ENCODE measurements at places on chromosomes 11 and 22.
A peak's percentile ranks its signal among the peaks of the same experiment; 100 is the strongest.

DNA sequence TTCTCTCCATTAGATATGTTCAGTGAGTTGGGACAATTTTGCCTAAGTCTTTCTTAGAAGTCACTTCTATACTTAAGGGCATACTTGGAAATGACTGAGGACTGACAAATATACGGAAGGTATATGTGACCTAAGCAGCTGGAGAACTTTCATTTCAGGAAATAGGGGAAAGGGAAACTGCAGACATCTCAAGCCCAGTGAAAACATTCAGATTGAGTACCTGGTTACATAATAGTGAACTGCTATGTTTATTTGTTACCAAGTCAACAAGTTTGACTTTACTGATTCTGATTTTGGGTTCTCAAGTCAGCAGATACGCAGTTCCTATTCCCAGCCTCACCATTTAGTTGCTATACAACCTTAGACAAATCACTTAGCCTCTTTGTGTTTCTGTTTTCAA lies 1173.9 kb downstream of the LRRC4C start:
- no peak for DNase-seq

DNA sequence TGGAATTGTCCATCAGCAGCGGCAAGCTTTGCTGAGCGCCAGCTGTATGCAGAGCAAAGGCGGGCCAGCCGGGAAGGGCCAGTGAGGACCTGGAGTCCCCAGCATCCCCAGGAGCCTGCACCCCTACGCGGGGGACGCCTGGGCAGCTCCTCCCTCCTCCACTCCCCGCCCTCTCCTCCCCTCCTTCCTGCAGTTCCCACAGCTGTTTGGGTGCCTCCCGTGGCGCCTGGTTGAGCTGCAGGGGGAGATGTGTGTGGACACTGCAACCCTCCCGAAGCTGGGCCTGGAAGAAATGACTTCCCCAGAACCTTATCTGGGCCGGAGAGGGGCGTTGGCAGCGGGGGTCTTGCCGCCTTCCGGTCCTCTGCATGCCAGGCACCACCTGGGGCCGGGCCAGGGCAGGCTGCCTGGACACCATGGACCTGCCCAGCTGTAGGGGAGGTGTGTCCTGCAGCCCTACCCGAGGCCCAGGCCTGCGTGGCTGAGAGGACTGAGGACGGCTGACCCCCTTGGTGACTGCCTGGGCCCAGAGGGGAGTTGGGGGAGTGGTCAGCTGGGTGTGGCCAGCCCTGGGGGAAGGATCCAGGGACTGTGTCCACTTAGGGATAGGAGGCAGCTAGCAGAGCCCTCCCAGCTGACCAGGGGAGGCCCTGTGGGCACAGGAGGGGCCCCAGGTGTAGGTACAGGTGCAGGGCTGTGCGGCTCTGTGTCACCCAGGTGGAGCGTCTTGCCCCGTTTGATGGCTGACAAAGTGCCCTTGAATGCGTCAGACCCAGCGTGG lies 16.8 kb upstream of the MUC6 start:
- DNase-seq, result no peak

GRCh38 chr22:42932197-42932519 lies 75.1 kb upstream of the ARFGAP3 start:
- no peak for DNase-seq

DNA sequence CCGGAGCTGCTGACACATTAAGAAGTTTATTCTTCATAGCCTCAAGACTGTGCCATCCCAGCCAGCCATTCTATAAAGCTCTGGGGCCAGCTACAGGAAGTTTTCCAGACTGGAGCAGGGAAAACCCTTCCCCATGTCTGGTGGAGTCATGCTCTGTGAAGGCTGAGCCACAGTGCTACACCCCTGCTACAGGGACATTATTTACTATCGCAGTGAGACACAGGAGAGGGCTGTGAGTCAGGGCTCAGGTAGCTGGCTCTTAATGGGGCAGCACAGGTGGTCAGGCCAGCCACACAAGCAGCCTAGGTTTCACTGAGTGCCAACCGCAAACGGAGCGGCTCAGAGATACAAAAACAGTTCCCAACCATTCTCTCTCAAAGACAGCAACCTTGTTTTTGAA lies 12.1 kb downstream of the HPS4 start:
- no peak for DNase-seq

DNA sequence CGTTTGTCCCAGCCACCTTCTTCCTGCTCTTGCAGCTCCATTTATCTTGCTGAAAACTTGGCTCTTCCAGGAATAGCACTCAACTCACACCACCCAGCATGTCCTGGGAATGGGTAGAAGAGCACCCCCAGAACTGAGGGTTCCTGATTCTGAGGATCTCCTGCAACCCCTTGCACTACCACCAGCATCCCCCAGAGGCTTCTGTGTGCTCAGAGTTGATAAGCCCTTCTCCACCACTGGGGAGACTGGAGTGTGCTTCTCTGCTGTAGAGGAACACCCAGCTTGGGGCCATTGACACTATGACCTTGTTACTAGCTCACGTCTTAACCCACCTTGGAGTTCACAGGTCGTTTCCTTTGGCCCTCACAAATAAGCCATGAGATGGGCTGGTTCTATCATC lies 121.0 kb downstream of the GRIK4 start:
- DNase-seq, result no peak

GRCh38 chr11:86869531-86869930 lies 69.2 kb downstream of the PRSS23 start:
- DNase-seq, result no peak

DNA sequence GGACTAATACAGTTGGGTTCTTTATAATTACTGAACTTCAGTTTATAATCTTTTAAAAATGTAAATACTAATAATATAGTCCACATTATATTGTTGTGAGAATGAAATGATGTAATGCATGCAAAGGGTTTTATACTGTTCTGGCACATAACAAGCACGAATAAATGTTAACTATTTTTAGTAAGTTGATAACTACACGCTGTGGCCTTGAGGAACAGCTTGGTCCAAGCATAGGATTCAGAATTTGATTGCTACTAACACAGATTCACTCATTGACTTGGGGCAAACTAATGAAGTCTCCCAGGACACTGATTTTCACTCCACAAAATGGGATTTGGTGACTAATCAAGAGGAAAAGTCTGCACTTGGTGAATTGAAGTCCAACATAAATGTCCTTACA lies 38.3 kb downstream of the KCNA4 start:
- no peak for DNase-seq

DNA sequence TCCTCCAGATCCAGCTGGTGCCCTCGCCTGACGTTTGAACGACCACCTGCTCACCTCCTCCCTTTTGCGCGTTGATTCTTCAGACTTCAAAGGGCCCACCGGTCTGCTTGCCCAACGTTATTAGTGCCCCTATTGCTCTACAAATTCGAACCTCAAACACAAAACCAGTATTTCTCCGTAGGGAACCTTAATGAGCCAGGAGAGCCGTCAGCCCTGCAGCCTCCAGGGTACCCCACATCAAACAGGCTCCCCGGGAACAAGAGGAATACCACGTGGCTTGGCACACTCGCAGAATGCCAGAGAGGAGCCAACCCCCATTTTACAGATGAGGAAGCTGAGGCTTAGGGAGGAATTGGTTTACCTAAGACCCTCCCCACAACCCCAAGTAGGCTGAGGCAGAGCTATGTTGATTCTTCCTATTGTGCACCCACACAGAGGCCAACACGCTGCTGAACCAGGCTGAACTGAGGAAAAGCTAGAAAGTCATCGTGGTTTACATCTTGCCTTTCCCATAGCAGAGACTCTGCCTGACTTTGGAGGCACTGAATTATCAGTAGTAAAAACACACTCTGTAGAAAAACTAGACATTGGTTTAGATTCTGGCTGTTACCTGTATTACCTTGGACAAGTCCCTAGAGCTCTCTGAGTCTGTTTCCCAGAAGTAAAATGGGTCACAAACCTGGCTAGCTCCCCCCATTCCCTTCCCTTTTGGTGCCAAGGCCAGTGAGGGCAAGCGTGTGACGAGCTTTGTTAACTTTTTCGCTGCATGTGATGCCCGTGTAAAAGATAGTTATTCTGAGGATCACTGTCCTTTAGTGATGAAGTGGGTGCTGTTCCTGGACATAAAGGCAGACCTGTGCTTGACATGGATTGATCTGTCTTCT lies 764 bp downstream of the TKFC start:
- no peak for DNase-seq

DNA sequence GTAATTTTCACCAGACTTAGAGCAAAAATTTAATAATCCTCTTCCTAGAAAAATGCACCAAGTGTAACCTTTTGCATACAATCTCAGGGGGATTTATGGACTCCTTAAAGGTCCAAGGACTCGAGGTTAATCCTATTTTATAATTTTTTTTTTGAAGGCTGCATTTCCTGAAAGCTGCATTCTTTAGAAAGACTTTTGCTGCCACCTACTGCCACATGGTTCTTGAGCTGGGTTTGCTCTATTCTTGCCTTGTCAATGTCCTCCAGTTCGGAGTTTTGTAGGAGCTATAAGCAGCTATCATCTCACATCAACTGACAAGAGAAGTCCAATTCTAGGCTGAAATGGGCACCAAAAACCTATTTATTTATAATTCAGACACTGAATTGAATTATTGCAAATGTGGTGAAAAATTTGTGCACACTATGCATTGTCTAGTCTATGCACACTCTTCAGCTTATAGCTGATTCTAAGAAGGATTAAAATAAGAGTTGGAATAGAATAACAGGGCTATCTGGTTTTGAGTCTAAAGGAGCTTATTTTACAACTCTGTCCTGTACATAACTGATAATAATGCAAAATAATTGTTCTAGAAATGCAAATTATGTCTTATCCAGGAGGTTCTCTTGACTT lies 31.3 kb downstream of the TRAF6 start:
- DNase-seq, result peak; percentile 69

- no peak for DNase-seq
These were observed 973.9 kb downstream of the BRD1 start for GRCh38 chr22:48853627-48854240.

GRCh38 chr22:41239443-41240128 lies 1.1 kb downstream of the CHADL start:
- DNase-seq, result no peak

Data from umbilical cord (tissue), 2 donors.